ENCODE measurements at places on chromosomes 7 and 10. TPM values are rescaled to one million over a fixed set of nuclear protein-coding genes. Genes with fewer than 3 reads are reported as not detected.

- no peak overlapping the region for H3K4me3 ChIP-seq
- H3K36me3 ChIP-seq = no peaks in the 10 kb centered on the region
- no peak overlapping the region for H3K27ac ChIP-seq
- DNase-seq = no peak
- no peaks in the 10 kb centered on the region for H3K4me1 ChIP-seq
Observed at GRCh38 chr10:36269222-36269621, 627.1 kb upstream of the FZD8 start.

- H3K4me1 ChIP-seq = peaks cover 5% of the 10 kb centered on the region
- H3K36me3 ChIP-seq = no peaks in the 10 kb centered on the region
- no peak overlapping the region for H3K4me3 ChIP-seq
- no peak overlapping the region for H3K27ac ChIP-seq
Observed at GRCh38 chr7:125057963-125058362, 128.3 kb upstream of the POT1 start.

GRCh38 chr10:93225938-93226337, 152.2 kb downstream of the CYP26A1 start:
- no peaks in the 10 kb centered on the region for H3K4me1 ChIP-seq
- no peaks in the 10 kb centered on the region for H3K36me3 ChIP-seq
- DNase-seq = no peak
- no peak overlapping the region for H3K27ac ChIP-seq
- no peaks in the 10 kb centered on the region for H3K27me3 ChIP-seq
- H3K4me3 ChIP-seq = no peak overlapping the region

DNA sequence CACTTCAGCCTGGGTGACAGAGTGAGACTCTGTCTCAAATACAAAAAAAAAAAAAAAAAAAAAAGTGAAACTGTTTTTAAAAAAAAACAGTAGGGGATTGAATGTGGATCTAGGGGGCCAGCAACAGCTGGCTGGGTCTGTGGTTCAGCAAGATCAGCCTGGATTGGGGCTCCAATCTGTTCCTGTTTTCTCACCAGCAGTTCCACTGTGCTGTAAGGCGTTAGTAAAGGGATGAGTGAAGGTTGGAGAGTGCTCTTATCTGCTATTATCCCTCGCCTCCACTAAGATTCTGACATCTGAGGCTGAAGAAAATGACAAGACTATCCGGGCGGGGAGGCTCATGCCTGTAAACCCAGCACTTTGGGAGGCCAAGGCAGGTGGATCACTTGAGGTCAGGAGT, 41.6 kb upstream of the GTF2IRD1 start:
- no peak for DNase-seq
- no peak overlapping the region for H3K27ac ChIP-seq
- H3K4me3 ChIP-seq = no peak overlapping the region
- H3K4me1 ChIP-seq = peaks cover 4% of the 10 kb centered on the region

DNA sequence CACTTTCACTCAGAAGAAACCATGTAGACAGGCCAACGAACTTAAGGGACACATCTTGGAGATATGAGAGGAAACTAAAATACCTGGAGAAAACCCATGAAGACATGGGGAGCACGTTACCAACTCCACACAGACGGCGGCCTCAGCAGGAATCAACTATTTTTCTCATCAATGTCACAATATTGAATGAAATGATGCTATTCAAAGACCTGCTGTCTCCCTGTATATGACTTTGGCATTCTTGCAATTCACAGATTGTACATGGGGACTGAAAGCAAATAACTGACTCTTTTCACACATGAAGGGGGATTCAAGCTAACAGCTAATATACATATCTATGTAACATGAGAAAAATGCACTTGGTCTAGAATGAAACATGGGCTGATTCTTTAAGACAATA, 869.0 kb downstream of the NXPH1 start:
- no peaks in the 10 kb centered on the region for H3K36me3 ChIP-seq
- no peak for DNase-seq
- H3K27ac ChIP-seq = no peak overlapping the region
- no peaks in the 10 kb centered on the region for H3K4me1 ChIP-seq
- H3K27me3 ChIP-seq = no peaks in the 10 kb centered on the region

- H3K36me3 ChIP-seq = no peaks in the 10 kb centered on the region
- H3K4me3 ChIP-seq = no peak overlapping the region
- DNase-seq = no peak
- H3K4me1 ChIP-seq = peaks cover 5% of the 10 kb centered on the region
Observed at GRCh38 chr10:121362026-121362425, 236.2 kb downstream of the FGFR2 start.

The LRIT1 gene
- total RNA-seq = not detected

The POU6F2 gene
- total RNA-seq = 1.1 TPM

The SHH gene
- 0.26 TPM for total RNA-seq

The FIS1 gene
- 150 TPM for total RNA-seq

The SRGN gene
- total RNA-seq = 4.7 TPM

All from endothelial cell (in vitro differentiated cells).